Adrenal gland (tissue), 19 donors: ENCODE measurements at places on chromosomes 2 and 18. TPM values are rescaled to one million over a fixed set of nuclear protein-coding genes. Genes with fewer than 3 reads are reported as not detected.

Gene TOGARAM2
- total RNA-seq = 3.9 TPM

Gene ESPNL
- 3.6 TPM for total RNA-seq

Gene UGT1A3
- not detected for total RNA-seq

Gene UPP2
- not detected for total RNA-seq

Gene CFAP65
- not detected for total RNA-seq

Gene PMS1
- 22.3 TPM for total RNA-seq

Gene C2orf66
- total RNA-seq = 0.26 TPM

Gene SPC25
- 2.7 TPM for total RNA-seq

Gene SLC8A1
- 21.2 TPM for total RNA-seq

Gene CTAGE1
- total RNA-seq = not detected

Gene SOX11
- total RNA-seq = not detected

Gene COLEC11
- 21.9 TPM for total RNA-seq

Gene BUB1
- total RNA-seq = 1.5 TPM

Gene TUBA4B
- total RNA-seq = not detected

Gene MYO5B
- 0.61 TPM for total RNA-seq

Gene ATG4B
- 54.3 TPM for total RNA-seq

Gene C2orf80
- not detected for total RNA-seq

Gene MERTK
- 65.4 TPM for total RNA-seq
